ENCODE measurements at places on chromosomes 4 and X. TPM values are rescaled to one million over a fixed set of nuclear protein-coding genes. Genes with fewer than 3 reads are reported as not detected.

Gene CDS1
- 56.4 TPM for total RNA-seq

Gene MGAT4D
- total RNA-seq = not detected

- H3K4me1 ChIP-seq = no peaks in the 10 kb centered on the region
- no peak overlapping the region for H3K4me3 ChIP-seq
- no peak for DNase-seq
- no peak overlapping the region for H3K27ac ChIP-seq
- H3K36me3 ChIP-seq = no peaks in the 10 kb centered on the region
Observed at GRCh38 chrX:8657883-8658282, 74.1 kb downstream of the ANOS1 start.

Gene UGT2B17
- total RNA-seq = 254 TPM

DNA sequence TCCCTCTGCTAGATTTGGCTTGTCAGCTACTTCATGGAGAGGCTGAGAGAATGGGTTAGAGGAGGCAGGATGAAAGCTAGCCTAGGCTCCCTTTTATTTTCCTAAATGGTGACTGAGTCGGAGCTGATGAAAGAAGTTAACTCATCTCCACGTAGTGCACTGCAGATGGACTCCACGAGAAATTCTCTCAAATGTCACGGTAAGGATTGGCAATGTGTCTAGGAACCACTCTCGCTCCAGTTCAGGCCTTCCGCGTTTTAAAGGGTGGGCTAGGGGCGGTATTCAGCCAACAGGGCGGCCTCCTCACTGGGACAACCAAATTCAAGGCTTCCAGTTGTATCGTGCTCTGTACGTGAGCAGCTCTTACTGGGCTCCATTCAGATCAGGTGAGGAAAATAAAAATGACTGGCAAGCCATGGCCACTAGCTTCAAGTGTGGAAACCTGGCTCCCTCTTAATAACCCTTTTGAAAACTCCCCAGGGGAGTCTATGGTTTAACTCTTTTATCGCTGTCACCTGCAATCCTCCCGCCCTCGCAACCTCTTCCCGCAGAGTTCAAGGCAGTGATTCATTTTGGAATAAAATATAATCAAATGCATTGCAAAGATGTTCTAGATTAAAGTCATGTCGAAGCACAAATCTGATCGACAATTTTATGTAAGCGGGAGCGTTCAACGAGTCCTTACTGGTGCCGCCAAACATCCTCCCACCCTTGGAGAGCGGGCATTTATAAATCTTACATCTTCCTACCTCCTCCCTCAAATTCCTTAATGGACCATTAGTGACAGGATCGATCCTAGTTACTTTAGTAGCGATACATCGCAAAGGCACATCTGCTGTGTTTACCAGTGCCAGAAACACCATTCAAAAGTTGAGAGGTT, 1.2 kb downstream of the SPOCK3 start:
- no peaks in the 10 kb centered on the region for H3K27me3 ChIP-seq
- no peaks in the 10 kb centered on the region for H3K36me3 ChIP-seq
- no peak overlapping the region for H3K27ac ChIP-seq
- no peak overlapping the region for H3K4me3 ChIP-seq
- H3K4me1 ChIP-seq = no peaks in the 10 kb centered on the region

- no peak overlapping the region for H3K4me3 ChIP-seq
- H3K4me1 ChIP-seq = no peaks in the 10 kb centered on the region
- no peak overlapping the region for H3K27ac ChIP-seq
- no peaks in the 10 kb centered on the region for H3K36me3 ChIP-seq
- DNase-seq = no peak
Observed at GRCh38 chr4:5137927-5138326, 86.6 kb downstream of the STK32B start.

DNA sequence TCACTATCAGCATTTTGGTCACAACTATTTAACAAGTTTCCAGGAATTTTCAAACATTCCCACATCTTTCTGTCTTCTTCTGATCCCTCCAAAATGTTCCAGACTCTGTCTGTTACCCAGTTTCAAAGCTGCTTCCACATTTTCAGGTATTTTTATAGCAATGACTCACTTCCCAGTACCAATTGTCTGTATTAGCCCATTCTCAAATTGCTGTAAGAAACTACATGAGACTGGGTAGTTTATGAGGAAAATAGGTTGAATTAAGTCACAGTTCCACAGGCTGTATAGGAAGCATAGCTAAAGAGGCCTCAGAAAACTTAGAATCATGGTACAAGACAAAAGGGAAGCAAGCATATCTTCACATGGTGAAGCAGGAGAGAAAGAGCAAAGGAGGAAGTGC, 475.0 kb upstream of the PCDH7 start:
- no peak overlapping the region for H3K4me3 ChIP-seq
- DNase-seq = no peak
- H3K36me3 ChIP-seq = no peaks in the 10 kb centered on the region
- no peaks in the 10 kb centered on the region for H3K4me1 ChIP-seq
- H3K27me3 ChIP-seq = no peaks in the 10 kb centered on the region

GRCh38 chrX:86133761-86134160, 14.5 kb upstream of the DACH2 start:
- H3K4me3 ChIP-seq = no peak overlapping the region
- H3K4me1 ChIP-seq = no peaks in the 10 kb centered on the region
- DNase-seq = no peak
- no peaks in the 10 kb centered on the region for H3K36me3 ChIP-seq
- no peaks in the 10 kb centered on the region for H3K27me3 ChIP-seq

GRCh38 chr4:92183825-92184224, 119.9 kb upstream of the GRID2 start:
- no peaks in the 10 kb centered on the region for H3K27me3 ChIP-seq
- DNase-seq = no peak
- H3K4me1 ChIP-seq = no peaks in the 10 kb centered on the region
- no peak overlapping the region for H3K4me3 ChIP-seq

DNA sequence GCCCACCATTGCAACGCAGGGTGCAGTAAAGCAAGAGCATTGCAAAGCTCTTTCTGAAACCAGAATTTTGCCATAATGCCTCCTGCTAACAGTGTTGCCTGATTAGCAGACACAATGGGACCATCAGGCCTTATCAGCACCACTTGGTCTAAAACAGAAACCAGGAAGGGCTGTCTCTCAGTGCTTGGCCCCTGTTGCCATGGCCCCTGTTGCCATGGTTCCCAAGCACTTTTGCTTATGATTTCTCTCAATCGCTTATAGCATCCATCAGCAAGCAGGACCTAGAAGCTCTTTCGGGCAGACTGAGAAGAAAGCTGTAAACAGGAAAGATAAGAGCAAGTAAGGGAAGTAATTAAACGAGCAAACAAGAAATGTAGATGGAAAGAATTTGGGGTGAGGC, 36.8 kb downstream of the RTL5 start:
- H3K4me3 ChIP-seq = no peak overlapping the region
- no peak overlapping the region for H3K27ac ChIP-seq
- no peak for DNase-seq
- no peaks in the 10 kb centered on the region for H3K27me3 ChIP-seq

Gene DCX
- not detected for total RNA-seq

GRCh38 chrX:73563738-73564068, 706 bp downstream of the CHIC1 start:
- H3K27ac ChIP-seq = peak overlapping the region; percentile 81
- H3K4me3 ChIP-seq = peak overlapping the region; percentile 62
- no peak for DNase-seq

- H3K27me3 ChIP-seq = no peaks in the 10 kb centered on the region
- DNase-seq = no peak
- no peaks in the 10 kb centered on the region for H3K36me3 ChIP-seq
- H3K4me1 ChIP-seq = no peaks in the 10 kb centered on the region
- H3K4me3 ChIP-seq = no peak overlapping the region
- no peak overlapping the region for H3K27ac ChIP-seq
Observed at GRCh38 chrX:153573984-153574383, 25.0 kb downstream of the CCNQ start.

Gene CDKL2
- total RNA-seq = not detected

GRCh38 chr4:133402616-133403015, 253.5 kb downstream of the PCDH10 start:
- no peaks in the 10 kb centered on the region for H3K27me3 ChIP-seq
- no peak for DNase-seq
- no peak overlapping the region for H3K27ac ChIP-seq
- no peaks in the 10 kb centered on the region for H3K4me1 ChIP-seq
- no peaks in the 10 kb centered on the region for H3K36me3 ChIP-seq

DNA sequence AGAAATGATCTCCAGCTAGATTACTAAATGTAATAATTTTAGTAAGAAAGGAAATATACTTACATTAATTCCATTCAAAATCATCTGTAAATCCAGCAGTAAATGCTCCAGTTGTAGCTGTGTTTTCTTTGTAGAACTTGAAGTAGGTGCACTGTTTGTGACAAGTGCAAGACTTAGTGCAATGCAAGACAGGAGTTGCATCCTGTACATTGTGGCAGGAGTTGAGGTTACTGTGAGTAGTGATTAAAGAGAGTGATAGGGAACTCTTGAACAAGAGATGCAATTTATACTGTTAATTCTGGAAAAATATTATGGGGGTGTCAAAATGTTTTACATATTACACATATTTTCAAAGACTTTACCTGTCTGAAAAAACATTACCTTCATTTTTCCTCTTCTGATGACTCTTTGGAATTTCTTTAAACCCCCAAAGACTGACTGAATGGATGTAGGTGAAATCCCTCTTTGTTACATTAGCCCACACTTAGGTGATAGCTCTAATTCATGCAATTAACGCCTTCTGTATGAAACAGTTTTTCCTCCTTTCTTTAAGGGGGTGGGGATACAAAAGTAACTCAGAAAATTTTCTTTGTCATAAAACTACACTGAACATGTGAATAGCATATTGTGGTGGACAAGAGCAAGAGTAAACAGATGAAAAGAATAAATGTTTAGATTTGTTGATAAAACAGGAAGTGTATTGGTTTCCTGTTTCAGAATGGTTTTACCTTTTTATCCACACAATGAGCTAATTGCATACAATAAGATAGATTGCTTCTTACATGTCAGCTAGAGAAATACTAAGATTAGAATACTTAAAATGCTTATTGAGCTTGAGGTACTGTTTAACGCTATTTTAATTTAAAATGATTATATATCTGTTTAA, at the start of gene IL2:
Gene IL2, minus strand, starts transcription at position 495 of the 886 bp plus-strand sequence. Its CDS starts 285 bp downstream, at position 210.
- no peaks in the 10 kb centered on the region for H3K36me3 ChIP-seq
- no peaks in the 10 kb centered on the region for H3K4me1 ChIP-seq
- no peaks in the 10 kb centered on the region for H3K27me3 ChIP-seq
- no peak for DNase-seq
- H3K27ac ChIP-seq = peak within 1 kb of the TSS; percentile 47

DNA sequence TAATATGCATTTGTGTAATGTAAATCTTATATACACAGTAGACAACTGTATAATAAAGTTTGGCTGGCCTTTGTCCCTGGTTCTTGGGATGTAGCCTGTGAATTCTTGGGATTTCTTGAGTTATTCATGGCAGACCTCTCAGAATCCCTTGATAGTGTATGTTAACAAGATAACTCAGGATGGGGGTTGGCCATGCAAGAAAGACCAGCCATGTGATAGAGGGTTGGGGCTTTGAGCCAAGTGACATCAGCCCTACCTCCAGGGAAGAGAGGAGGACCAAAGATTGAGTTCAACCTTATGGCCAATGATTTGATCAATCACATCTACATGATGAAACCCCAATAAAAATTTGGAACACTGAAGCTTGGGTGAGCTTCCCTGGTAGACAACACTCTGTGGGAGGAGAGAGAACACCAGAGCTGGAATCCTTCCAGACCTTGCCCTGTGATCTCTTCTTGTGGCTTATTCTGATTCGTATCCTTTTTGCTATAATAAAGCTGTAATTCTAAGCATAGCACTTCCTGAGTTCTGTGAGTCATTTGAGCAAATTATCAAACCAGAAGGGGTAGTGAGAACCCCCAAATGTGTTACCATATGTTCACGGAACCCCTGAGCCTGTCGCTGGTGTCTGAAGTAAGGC, 11.3 kb downstream of the SLC2A9 start:
- H3K27ac ChIP-seq = no peak overlapping the region
- H3K4me3 ChIP-seq = no peak overlapping the region
- no peaks in the 10 kb centered on the region for H3K36me3 ChIP-seq
- no peak for DNase-seq

Data from Peyer's patch (tissue), 4 donors.